ENCODE measurements at places on chromosomes 13 and 19.

DNA sequence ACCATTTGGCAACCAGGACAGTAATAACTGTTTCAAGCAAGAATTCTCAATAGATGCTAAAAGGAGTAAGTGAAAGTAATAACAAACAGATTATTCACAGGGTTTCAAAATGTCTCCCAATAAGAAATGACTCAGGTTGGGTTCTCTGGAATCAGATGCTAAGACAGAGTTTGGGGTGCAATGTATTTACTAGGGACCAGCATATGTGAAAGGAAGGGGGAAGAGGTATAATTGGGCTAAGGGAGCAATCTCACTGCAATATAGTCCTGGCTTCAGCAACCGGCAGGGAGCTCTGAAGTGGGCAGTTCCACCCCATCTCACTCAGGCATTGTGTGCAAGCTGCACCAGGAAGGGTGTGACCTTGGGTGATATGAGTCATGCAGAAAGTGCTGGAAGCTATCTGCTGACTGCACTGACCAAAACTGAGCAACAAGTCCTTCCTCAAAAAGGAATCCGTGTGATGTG is 23.4 kb downstream of the ZDHHC20 start:
- DNase-seq: peak; percentile 40

DNA sequence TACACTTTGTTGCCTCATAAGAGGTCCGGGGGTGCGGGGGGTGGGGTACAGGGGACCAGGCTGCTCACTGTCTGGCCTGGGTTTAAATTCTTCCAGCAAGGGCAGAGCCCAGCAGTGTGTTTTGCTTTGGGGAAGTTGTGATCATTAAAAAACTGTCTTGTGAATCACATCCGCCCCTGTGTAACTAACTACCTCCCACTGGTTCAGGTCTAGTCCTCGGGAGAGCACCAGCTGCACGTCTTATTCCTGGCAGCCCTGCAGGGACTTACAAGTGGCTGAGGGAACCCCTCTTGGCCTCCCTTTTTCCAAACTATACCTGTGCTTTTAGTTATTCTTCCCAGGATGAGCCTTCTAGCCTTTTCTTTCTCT is 127.5 kb downstream of the SIPA1L3 start:
- DNase-seq: no peak

DNA sequence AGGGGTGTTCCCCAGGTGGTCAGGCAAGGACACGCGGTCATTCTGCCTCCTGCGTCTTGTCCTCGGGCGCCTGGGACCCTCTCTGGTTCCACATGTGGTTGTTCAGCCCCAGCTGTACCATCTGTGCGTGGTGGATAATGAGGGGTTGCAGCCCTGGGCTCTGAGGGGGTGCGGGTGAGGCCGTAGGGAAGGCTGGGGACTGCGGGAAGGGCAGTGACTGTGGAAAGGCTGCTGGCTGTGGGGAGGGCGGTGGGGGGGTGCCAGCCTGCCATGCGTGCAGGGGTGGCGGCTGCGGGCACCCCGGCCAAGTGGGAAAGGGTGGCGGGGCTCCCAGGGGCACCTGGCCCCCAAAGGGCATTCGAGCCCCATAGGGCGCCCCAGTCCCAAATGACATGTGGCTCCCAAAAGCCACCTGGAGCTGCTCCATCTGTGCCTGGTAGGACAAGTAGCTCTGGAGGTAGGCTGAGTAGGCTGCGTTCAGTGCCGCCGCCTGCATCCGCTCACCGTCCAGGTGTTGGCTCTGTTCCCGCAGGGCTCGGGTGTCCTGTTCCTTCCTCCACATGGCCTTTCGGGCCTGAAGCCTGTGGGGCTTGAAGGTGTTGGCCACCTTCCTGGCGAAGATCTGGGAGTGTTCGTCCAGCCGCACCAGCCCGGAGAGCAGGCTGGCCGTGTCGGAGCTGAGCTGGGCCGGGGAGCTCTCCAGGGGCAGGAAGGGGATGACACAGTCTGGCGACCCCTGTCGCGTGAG is 15.1 kb downstream of the TICAM1 start:
- DNase-seq: no peak

GRCh38 chr19:30175987-30176386 is 196.2 kb upstream of the ZNF536 start:
- no peak for DNase-seq

- no peak for DNase-seq
Measured at GRCh38 chr19:48770734-48771472, 15.6 kb downstream of the FGF21 start.

GRCh38 chr19:19262190-19263057 is 10.7 kb downstream of the TM6SF2 start:
- DNase-seq: no peak

DNA sequence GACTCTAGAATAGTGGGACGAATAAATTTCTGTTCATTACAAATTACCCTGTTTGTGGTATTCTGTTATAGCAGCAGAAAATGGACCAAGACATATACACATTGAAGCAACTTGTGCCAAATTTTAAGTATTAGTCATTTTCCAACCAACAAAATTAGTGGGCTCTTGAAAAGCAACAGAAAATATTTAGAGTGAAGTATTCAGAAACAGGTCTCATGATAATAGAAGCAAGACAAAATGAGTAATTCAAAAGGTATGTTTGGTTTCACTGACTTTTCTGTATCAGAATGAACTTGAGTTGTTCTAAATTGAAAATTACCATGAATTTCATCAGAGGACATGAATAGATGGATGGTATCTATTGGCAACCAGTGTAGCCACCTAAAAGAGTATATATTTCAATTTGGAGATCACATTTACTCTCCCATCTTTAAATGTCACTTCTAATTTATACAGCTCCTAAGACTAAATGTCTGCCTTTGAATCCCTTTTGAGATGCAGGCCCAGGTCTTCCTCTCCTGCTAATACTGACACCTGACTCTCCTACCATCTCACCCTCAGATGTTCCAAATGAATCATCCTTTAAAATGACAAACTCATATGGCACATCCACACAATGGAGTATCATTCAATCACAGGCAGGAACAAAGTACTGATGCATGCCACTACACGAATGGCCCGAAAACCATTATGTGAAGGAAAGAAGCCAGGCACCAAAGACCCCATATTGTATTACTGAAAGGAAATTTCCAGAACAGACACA is 40.7 kb upstream of the DOCK9 start:
- peak; percentile 85 for DNase-seq

DNA sequence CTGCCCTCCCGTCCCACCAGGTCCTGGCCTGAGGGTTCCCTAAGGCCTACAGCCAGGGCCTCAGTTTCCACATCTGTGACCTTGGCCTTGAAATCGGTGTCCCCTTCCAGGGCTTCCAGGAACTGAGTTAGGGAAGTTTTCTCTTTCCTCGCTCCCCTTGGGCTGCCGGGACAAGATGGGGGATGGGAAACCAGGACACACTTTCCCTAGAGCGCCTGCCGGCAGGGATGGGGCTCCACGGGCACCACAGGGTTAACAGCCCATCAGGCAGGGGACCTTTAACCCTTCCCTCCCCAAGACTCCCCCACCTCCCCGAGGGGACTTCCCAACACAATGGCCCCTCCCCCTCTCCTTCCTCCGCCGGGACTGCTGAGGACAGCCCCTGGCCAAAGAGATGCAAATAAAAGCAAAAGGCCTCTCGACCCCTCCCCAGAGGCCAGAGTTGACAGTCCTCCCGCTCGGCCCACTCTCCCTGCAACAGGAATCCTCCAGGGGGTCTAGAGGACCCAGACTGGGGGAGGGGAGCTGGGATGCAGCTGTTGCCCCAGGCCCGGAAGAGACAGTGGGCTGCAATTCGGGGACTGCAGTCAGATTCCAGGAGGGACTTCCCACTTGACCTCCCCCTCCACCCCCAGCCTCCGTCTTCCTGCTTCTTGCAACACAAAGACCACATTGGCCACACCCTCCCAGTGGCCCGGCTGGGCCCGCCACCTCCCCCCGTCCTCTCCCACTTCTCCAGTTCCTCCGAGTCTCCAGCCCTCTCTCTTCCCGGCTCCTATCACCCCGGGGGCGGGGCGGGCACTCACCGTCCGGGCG is 3.4 kb downstream of the BBC3 start:
- peak; percentile 94 for DNase-seq

- no peak for DNase-seq
Measured at GRCh38 chr19:343451-343931, 1.1 kb downstream of the MIER2 start.

GRCh38 chr13:90833951-90834350 is 513.5 kb upstream of the MIR17HG start:
- DNase-seq: no peak

- DNase-seq: no peak
Measured at GRCh38 chr13:113618455-113618854, 33.9 kb downstream of the TFDP1 start.

DNA sequence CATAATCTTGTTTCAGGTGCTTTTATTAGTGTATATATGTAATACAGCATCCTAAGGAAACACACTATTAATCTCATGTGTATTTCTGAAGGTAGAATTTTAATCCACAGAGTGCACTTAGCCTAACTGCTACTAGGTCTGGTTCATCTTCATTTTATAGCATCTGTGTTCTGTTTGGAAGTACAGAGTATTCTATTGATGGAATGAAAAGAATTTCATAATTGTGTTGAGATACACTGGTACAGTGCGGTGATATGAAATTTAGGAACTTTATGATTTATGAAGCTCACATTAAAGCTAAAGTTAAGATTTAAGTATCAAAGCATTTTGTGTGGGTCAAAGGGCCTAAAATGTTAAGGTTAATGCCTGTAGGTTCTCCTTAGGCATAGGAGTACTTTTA is 6.0 kb downstream of the PCDH17 start:
- DNase-seq: no peak

DNA sequence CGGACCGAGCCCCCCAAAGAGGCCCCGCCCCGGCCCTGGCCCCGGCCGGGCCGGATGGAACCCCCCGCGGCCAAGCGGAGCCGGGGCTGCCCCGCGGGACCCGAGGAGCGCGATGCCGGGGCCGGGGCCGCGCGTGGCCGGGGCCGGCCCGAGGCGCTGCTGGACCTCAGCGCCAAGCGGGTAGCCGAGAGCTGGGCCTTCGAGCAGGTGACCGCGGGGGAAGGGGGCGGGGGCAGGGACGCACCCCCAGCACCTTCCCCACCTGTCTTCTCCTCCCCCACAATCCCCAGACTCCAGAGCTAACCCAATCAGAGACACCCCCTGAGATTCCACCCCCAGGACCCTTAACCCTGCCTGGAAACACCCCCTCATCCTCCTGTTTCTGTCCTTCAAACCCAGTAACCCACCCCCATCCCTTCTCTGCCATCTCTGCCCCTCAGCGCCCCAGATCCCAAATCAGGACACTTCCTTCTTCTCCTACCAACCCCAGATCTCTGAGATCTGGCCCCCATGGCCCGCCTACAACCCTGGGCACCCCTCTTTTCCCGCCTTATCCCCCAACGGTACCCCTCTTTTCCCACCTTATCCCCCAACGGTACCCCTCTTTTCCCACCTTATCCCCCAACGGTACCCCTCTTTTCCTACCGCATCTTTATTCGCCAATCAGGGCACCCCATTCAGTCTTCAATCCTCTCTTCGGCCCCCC is 505 bp downstream of the ZSWIM4 start:
- no peak for DNase-seq

DNA sequence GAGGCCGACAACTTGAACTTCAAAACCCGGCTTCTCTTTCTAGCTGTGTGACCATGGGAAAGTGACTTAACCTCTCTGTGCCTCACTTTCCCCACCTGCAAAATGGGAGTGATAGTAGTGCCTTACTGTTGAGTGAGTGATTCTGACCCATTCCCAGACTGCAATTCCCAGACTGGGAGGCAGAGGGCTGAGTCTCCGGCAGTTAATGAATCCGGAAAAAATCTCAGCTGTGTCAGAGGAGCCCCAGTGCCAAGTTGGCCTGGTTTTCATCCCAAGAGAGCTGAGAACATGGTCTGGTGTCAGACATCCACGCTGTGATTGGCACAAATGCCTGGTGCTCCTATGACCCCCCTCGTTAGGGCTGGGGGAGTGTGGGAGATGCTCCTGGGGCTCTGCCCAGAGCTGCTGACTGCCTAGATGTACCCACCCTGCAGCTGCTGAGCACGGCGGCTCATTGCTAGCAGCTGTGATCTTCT is 50.0 kb downstream of the PIN1 start:
- peak; percentile 31 for DNase-seq

DNA sequence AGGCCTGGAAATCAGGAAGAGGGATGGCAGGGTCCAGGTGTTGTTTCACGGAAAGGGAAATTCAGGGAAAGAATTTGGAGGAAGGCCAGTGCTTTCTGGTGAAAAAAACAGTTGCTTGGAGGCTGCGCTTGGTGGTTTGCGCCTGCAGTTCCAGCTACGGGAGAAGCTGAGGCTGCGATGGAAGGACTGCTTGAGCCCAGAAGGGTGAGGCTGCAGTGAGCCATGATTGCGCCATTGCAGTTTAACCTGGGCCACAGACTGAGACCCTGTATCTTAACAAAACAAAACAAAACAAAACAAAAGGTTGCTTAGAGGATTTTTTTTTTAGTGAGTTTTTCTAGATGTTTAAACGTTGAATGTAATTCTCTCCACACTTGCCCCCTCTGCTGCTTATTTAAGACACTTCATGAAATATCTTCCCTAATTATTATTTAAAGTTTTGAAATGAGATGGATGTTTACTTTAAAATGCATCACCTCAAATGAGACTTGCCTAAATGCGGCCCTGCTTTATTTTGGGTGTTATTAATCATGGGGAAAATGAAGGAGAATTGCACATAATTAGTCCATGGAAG is 75.4 kb upstream of the TRPC4 start:
- no peak for DNase-seq

DNA sequence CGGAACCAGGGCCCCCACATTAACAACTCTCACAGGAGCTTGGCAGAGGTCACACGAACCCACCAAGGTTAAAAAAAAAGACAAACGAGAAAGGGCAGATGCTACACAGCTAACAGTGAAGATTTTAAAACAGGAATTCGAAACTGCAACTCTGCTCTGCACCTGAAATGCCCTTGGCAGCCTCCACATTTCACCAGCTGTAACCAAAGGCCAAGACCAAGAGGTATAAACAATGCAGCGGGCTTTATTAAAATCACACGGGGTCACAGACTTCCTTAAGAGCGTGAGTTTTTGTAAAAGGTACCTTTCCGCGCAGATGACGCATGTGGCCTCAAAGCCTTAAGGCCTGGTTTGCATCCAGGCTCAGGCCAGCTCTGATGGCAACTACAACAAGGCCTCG is 88.2 kb downstream of the STK24 start:
- no peak for DNase-seq

DNA sequence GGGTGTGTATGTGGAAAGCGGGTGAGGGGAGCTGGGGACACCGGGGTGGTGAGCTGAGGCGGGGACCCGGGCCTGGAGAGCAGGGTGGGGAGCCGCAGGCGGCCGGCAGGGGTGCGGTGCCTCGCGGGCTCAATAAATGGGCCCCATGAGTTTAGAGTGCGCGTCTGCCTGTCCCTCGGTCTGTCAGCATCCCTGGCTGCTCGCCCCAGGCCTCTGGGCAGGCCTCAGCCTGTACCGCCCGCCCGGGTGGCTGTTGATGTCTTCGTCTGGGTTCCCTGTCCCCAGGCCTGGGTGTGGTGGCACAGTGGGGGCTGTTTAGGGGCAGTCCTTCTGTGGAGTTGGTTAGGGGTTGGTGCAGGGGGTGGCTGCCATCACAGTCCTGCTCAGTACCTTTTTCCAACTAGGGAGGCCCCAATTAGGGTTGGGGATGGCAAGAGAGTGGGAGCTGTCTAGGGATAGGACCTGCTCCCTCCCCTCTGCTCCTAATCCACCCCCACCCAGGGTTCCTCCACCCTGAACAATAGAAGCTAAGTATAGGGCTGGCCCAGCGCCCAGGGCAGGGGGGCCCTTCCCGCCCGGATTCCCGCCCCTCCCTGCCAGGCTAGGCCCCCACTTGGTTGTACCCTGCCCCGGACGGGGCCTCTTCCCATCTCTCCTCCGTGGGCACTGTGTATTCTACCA is 12.2 kb downstream of the CIC start:
- DNase-seq: peak; percentile 40

GRCh38 chr13:50644081-50644871 is 199.2 kb downstream of the DLEU7 start:
- DNase-seq: no peak
